ENCODE measurements at places on chromosomes 4 and X.

DNA sequence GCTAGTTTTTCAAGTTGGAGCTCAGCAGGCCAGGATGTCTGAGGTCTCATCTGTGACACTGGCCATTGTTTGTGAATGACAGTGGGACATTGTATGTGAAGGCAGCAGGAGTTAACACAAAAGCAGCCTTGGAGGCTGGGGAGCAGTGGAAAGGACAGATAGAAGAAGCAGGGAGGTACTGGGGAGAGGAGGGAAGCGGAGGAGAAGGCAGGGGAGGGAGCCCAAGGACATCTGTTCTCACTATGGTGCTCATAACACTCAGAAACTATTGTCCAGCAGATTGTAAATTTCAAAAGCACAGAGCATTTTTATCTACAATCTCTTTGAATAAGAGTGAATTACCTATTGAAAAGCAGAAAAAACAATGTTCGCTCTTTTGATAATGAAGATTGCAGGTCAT, 253.6 kb upstream of the DIPK2B start:
- H3K4me1 ChIP-seq: no peaks in the 10 kb centered on the region
- H3K27ac ChIP-seq: no peak overlapping the region
- no peaks in the 10 kb centered on the region for H3K27me3 ChIP-seq
- H3K36me3 ChIP-seq: no peaks in the 10 kb centered on the region
- no peak overlapping the region for H3K4me3 ChIP-seq

DNA sequence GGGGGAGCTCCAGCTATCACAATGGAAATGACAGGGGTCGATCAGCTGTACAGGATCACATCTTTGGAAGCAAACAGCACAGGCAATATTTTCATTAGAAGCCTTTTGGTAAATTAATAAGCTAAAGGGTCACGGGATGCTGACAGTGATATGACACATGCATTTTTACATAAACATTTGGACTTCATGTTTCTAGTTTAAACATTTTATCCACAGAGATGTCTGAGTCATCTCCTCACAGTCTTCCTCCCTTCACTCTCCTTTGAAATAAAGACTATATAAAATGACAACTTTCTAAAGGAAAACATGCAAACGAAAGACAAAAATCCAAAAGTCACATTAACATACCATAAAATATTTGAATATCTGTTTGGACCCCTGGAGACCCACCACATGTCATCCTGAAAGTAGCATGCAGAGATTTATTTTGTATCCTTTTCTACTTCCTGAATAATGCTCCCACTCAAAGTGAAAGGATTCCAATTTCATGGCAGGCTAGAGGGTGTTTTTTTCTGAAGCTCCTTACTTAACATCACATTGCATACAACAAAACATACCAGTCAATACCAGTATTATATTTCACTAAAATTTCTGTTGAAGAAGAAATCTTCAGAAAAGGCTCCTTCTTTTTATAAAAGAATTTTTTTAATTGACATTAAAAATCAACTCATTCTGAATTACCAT, 200.1 kb upstream of the PPARGC1A start:
- no peak for DNase-seq
- no peaks in the 10 kb centered on the region for H3K36me3 ChIP-seq
- H3K27me3 ChIP-seq: no peaks in the 10 kb centered on the region
- no peak overlapping the region for H3K27ac ChIP-seq

DNA sequence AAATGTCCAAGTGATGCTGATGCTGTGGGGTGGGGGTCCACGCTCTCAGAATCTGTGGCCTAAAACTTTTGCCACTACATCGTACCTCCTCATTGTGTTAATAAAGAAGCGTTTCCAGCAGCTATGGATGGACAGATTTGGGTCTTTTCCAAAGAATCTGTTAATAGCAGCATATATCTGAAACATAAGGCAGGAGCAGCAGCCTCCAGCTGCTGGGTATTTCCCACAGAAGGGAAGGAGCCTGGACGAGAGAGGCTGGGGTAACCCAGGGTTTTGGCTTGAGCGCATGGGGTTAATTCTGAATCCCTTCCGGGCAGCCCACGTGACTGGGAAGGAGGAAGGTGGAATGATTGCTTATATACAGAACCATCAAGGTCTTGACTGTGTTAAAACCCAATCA, 332.4 kb downstream of the BCOR start:
- H3K27ac ChIP-seq: no peak overlapping the region
- H3K4me1 ChIP-seq: peaks cover 3% of the 10 kb centered on the region
- no peak for DNase-seq
- H3K27me3 ChIP-seq: no peaks in the 10 kb centered on the region
- H3K4me3 ChIP-seq: no peak overlapping the region

GRCh38 chr4:178632415-178632814, 1190.2 kb upstream of the AGA start:
- peak; percentile 1 for DNase-seq
- no peaks in the 10 kb centered on the region for H3K4me1 ChIP-seq
- no peak overlapping the region for H3K4me3 ChIP-seq

DNA sequence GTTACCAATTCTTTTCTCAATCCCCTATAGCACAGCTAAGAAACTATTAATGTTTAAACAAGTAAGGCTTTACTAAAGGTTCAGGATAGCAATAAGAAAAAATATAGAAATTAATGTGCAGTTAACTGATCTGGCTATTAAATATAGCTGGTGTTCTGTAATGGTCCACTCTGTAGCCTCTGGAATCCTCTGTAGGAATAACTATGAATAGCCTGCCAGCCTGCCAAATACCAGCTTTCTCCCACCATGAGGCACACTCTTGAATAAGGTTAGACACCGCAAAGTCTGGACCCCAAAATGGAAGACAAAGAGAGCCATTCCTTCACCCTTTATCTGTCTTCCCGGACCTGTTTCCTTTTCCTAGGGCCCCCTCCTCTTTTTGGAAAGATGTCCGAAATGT, 30.6 kb downstream of the CEP44 start:
- no peak overlapping the region for H3K27ac ChIP-seq
- H3K4me3 ChIP-seq: no peak overlapping the region
- H3K27me3 ChIP-seq: no peaks in the 10 kb centered on the region
- H3K36me3 ChIP-seq: no peaks in the 10 kb centered on the region
- no peaks in the 10 kb centered on the region for H3K4me1 ChIP-seq

DNA sequence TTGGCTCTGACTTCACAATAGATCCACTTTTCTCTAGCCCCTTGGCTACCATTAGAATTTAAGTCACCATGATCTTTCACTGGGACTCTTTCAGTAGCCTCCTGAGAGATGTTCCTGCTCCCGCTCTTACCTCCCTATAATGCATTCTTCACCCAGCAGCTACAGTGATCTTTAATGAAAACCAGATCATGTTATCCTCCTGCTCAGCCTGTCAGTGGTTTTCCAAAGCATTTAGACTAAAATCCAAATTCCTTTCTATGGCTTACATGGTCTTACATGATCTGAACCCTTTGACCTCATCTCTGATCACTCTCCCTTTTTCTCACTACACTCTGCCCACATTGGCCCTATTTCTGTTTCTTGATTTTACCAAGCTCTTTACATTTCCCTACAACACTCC, 18.3 kb upstream of the RPS6KA3 start:
- DNase-seq: no peak
- no peaks in the 10 kb centered on the region for H3K27me3 ChIP-seq
- H3K27ac ChIP-seq: no peak overlapping the region
- H3K4me3 ChIP-seq: no peak overlapping the region
- no peaks in the 10 kb centered on the region for H3K4me1 ChIP-seq

GRCh38 chr4:99894998-99895397, 771 bp upstream of the LAMTOR3 start:
- H3K4me3 ChIP-seq: no peak overlapping the region
- no peaks in the 10 kb centered on the region for H3K36me3 ChIP-seq
- H3K27me3 ChIP-seq: no peaks in the 10 kb centered on the region
- DNase-seq: no peak
- no peak overlapping the region for H3K27ac ChIP-seq
- peaks cover 2% of the 10 kb centered on the region for H3K4me1 ChIP-seq

GRCh38 chr4:176298664-176299063, 21.1 kb upstream of the SPCS3 start:
- H3K4me3 ChIP-seq: no peak overlapping the region
- H3K36me3 ChIP-seq: no peaks in the 10 kb centered on the region
- peak; percentile 37 for DNase-seq
- no peak overlapping the region for H3K27ac ChIP-seq

GRCh38 chr4:177275999-177276398, 33.7 kb upstream of the NEIL3 start:
- H3K27me3 ChIP-seq: no peaks in the 10 kb centered on the region
- H3K27ac ChIP-seq: no peak overlapping the region
- DNase-seq: no peak
- no peaks in the 10 kb centered on the region for H3K36me3 ChIP-seq
- H3K4me3 ChIP-seq: no peak overlapping the region

DNA sequence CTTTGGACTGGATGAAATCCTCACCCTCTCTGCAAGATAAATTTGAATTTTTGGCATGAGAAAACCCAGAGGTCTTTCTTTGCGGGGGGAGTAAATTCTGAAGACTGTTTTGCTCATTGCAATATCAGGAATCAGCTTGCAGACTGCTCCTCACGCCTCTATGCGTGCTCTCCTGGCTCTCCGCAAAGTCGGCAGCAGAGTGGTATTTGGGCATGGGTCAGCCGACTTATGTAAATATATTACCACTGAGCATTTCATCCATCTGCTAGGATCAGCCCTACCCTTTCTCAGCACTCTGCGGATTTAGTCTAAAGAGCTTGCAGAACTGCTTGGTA, 288.0 kb downstream of the ASMT start:
- H3K4me1 ChIP-seq: no peaks in the 10 kb centered on the region
- no peak for DNase-seq
- H3K27ac ChIP-seq: no peak overlapping the region
- H3K4me3 ChIP-seq: no peak overlapping the region
- H3K36me3 ChIP-seq: no peaks in the 10 kb centered on the region

DNA sequence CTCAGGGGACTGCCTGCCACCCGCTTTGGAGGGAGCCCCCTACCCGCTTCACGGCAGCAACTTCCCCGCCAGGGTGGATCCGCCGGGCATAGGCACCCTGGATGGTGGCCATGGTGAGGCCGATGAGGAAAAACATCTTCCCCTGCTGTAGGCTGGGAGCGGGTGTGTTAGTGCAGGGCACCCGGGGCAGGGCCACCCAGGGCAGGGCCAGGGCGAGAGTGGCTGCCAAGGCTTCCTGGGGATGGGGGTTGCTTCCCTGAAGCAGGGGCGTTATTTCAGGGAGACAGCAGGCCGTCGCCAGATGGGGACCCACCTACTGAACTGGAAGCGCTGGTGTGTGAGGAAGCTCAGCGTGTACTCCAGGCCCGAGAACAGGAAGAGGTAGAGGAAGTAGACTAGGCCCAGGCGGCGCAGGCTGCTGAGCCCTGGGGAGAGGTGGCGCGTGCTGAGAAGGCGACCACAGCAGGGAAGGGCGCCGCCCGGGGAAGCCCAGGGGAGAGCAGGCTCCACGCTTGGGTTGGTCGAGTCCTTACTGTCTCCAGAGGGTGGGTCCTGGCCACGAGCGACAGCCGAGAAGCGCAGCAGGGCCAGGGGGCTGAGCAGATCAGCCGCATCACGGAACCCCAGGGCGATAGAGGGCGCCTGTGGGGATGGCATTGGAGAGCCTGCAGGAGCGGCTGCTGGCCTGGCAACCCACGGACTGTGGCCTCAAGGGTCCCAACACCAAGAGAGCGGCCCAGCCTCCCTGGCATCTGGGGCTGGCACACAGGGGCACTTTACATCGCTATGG, 31.5 kb downstream of the NOP14 start:
- no peak for DNase-seq
- no peak overlapping the region for H3K4me3 ChIP-seq
- peaks cover 2% of the 10 kb centered on the region for H3K36me3 ChIP-seq
- peaks cover 2% of the 10 kb centered on the region for H3K4me1 ChIP-seq
- no peaks in the 10 kb centered on the region for H3K27me3 ChIP-seq

DNA sequence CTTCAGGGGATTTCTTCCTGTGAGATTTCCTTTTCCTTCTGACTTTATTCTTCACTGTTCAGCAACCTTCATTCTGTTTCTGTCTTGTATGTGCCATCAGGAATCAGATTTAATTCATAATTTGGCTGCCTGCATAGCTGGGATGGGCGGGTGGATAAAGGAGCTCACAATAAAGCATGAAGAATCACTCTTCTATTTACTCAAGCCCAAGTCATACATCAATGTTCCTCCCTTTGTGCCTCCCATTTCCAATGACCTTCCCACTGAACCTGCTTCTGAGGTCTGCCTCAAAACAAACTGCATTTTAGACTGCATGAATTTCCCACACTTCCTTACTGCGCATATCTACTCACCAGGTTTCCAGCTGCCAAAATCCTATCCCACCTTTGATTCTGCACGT, 14.0 kb downstream of the PDGFC start:
- H3K4me1 ChIP-seq: no peaks in the 10 kb centered on the region
- H3K36me3 ChIP-seq: no peaks in the 10 kb centered on the region
- no peaks in the 10 kb centered on the region for H3K27me3 ChIP-seq
- DNase-seq: no peak
- no peak overlapping the region for H3K27ac ChIP-seq

DNA sequence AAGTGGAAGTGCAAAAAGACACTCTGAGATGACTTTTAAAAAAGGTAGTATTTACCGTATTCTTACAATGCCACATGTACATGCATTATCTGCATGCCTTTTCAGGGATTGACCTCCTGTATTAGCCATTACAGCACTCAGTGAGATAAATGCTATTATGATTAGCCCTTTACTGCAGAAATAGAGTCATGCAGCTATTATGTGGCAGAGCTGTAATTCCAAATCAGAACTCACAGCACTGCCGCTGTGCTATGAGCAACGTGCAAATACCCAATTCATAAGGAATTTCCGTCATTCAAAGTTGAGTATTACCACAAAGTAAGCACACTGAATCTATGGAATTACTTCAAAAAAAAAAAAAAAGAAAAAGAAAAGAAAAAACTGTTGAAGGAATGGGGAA, 92.1 kb upstream of the SMAD1 start:
- DNase-seq: no peak
- H3K4me1 ChIP-seq: no peaks in the 10 kb centered on the region
- no peaks in the 10 kb centered on the region for H3K36me3 ChIP-seq
- H3K27me3 ChIP-seq: no peaks in the 10 kb centered on the region
- H3K27ac ChIP-seq: no peak overlapping the region
- H3K4me3 ChIP-seq: no peak overlapping the region

- DNase-seq: peak; percentile 16
- no peaks in the 10 kb centered on the region for H3K27me3 ChIP-seq
- H3K4me3 ChIP-seq: no peak overlapping the region
- H3K4me1 ChIP-seq: no peaks in the 10 kb centered on the region
- H3K36me3 ChIP-seq: no peaks in the 10 kb centered on the region
- H3K27ac ChIP-seq: no peak overlapping the region
Measured at GRCh38 chr4:139403462-139403861, 50.5 kb upstream of the RAB33B start.

DNA sequence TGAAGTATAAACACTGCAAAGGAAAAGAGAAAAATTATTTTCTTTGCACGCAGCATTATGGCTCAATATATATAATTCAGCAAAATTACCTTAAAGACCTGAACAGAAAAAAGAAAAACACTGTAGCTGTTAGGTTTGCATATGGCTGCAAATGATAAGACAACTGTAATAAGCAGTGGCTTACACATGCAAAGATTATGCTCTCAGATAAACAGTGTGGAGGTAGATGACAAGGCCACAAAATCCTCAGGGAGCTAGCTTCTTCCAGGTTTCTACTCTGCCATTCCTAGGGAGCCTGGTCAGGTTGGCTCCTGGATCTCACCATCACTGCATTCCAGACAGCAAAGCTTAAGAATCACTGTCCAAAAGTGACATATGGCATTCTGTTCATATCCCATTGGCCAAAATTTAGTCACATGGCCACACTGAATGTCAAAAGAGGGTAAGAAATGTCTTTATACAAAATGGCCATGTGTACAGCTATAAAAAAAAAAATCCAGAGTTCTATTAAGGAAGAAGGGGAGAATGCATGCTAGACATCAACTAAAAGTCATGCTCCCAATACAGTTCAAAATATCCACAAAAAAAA, 195.2 kb upstream of the SLC7A11 start:
- no peaks in the 10 kb centered on the region for H3K4me1 ChIP-seq
- no peak for DNase-seq
- no peaks in the 10 kb centered on the region for H3K27me3 ChIP-seq
- no peak overlapping the region for H3K27ac ChIP-seq

GRCh38 chrX:139803224-139803623, 95.3 kb upstream of the MCF2 start:
- peak; percentile 21 for DNase-seq
- no peak overlapping the region for H3K4me3 ChIP-seq
